ENCODE measurements at places on chromosomes 2 and 18. TPM values are rescaled to one million over a fixed set of nuclear protein-coding genes. Genes with fewer than 3 reads are reported as not detected.
A peak's percentile ranks its signal among the peaks of the same experiment; 100 is the strongest.

Gene GDF7
- 0.25 TPM for total RNA-seq

Gene FKBP7
- total RNA-seq = 3.5 TPM

Gene EVA1A
- 0.87 TPM for total RNA-seq

Gene TUBA3E
- total RNA-seq = not detected

Gene SERPINB10
- not detected for total RNA-seq

Gene TCF7L1
- 2.0 TPM for total RNA-seq

Gene LIPG
- 14.2 TPM for total RNA-seq

Gene C2orf80
- not detected for total RNA-seq

DNA sequence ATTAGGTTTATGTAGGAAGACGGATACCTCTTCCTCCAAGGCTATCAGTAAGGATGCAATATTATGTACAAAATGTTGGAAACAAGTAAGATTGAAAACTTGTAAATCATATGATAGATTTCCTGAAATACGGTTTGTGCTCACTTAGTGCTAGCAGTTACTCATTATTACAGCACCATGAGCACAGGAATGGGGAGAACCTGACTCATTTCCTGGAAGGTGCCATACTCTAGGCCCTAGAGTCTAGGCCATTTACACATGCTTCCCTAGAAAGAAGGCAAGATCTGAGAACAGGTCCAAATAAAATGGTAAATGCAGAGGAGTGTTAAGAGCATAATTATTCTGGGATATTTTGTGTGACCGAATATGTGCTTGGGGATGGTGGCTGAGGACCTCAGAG is 467.7 kb upstream of the CELF4 start:
- no peak for DNase-seq

DNA sequence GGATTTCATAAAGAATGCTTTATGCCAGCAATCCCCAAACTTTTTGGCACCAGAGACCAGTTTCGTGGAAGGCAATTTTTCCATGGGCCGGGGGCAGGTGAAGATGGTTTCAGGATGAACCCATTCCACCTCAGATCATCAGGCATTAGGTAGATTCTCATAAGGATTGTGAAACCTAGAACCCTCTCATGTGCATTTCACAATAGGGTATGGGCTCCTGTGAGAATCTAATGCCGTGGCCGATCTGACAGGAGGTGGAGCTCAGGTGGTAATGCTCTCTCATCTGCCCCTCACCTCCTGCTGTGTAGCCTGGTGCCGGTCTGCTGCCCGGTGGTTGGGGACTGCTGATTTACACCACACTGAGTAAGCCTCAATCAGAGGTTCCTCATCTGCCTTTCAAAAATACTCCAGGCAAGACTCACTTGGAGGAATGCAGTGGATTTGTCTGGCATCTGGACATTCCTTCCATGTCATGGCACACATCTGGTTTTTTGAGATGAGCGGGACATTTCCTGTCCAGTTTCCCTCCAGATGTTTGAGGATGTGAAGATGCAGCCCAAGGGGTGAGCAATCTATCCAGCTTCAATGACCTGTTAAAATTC is 185.8 kb downstream of the VAPA start:
- no peak for DNase-seq

DNA sequence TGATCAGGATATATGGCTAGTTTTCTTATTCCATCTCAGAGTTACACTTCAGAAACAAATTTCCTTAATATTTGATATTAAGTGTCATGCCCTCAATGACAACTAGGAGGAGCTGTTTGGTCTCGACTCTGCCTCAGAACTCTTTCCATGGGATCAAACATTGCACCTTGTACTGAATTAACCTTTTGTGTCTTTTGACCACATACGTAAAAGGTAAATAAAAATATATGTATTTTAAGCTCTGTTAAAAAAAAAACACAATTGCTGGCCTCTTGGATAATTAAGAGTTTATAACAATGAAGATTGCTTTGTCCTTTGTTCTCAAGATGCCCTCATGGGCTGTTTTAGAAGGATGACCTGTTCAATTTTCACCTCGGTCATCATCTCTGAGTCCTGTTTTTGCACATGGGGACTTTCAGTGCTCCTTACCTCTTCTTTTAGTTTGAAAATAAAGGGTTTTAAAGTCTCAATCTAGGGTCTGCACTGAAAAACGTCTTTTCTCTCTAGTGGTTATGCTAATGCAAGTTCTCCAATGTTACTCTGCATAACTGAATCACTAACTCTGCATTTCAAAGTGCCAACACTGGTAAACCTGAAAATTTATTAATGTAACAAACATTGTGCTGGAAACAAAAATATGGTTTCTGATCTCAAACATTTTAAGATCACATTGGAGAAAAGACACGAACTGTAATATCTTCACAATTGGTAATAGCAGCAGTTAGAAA is 18.8 kb upstream of the FN1 start:
- DNase-seq = no peak

- DNase-seq = no peak
Measured at GRCh38 chr2:16855183-16855582, 189.5 kb upstream of the CYRIA start.

DNA sequence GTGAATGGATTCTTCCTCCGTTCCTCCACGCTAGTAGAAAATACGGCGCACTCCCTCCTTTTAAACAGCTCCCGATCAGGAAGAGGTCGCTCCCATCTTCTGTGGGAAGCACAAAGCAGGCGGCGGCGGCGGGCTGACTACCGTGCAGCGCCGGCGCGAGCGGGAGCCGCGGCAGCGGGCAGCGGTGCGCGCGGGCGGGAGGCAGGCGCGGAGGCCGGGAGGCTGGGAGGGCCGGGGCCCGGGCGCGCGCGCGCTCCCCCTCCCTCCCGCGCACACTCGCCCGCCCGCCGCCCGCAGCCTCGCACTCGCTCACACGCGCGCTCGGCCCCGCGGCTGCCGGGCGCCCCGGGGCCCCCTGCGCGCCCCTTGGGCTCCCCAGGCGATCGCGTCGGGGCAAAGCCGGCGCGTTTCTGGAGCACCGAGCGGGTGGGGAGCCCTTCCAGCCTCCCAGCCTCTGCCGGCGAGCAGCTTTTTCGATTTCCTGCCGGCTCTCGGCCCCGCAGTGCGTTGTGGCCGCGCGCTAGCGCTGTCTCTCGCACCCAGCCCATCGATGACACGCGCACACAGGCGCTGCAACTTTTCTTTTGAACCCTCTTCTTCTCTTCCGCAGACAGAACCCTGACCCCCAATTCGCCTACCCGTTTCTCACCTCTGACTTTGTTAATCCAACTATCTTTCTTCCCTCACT is at the start of gene SLC8A1:
Gene SLC8A1, minus strand, starts transcription at position 173 of the 688 bp plus-strand sequence.
- DNase-seq = no peak

DNA sequence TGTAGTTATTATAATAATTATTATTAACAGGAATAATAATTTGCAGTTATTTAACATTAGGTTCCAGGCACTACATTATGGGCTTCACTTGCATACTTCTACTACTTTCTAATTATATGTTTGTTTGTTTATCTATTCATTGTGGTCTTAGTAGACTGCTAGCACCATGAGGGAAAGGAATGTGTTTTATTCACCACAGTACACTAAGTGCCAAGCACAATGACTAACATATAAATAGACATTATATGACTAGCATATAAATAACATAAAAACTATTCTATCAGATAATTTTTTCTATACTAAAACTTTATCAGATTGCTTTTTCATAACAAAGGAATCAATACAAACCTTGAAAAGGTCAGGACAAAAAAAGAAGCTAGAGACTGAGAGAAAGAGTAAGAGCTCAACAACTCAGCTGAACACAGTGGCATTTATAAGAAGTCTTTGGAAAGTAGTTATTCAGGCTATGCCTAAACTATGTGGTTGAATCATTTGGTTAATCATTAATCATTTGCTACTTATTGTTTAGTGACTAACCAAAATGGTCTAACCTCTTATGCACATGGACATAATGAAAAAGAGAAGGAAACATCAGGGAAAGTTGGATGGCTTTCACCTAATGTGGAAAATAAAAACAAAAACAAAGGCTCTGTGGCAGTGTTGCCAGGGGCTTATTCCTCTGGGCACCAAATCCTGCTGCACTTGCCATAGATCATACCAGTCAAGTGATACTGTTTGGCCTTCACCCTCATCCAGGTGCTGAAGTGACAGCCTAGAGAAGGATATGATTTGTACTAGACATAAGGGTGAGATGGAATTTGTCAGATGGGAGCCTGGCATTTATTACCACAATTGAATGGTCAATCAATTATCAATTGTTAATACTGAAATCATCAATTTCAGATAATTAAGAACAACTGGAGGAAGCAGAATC is 174.9 kb downstream of the ETAA1 start:
- DNase-seq = no peak

DNA sequence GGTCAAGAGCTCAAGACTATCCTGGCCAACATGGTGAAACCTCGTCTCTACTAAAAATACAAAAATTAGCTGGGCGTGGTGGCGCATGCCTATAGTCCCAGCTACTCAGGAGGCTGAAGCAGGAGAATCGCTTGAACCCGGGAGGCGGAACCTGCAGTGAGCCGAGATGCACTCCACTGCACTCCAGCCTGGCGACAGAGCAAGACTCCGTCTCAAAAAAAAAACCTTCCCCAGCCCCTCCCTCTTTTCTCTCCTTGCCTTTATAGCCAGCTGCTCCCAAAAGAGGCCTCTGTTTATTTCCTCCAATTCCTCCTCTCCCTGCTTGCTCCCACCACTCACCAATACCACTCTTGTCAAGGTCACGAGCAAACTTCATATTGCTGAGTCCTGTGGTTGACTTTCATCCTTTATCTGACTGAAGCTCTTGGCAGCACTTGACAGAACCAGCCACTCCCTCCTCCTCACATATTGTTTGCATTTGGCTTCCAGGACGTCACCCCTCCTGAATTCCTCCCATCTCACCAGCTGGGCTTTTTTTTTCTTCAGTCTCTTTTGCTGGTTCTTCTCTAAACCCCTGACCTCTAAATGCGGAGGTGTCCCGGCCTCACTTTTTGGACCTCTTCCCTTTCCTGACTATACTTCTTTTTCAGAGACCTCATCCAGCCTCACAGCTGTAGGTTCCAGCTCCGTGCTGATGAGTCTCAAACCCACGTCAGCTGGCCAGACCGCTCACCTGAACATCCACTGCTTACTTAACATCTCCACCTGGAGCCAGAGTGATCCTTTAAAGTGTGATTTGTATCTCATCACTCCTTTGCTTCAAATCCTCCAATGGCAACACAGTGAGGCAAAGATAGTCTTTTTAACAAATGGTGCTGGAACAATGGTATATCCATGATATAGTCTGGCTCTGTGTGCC is 84.6 kb upstream of the CAB39 start:
- no peak for DNase-seq

- DNase-seq = no peak
Measured at GRCh38 chr2:207879536-207879935, 109.8 kb upstream of the FZD5 start.

GRCh38 chr2:219323434-219323833 is 9.1 kb downstream of the RESP18 start:
- no peak for DNase-seq

- no peak for DNase-seq
Measured at GRCh38 chr18:40060562-40060961, 1894.5 kb upstream of the PIK3C3 start.

DNA sequence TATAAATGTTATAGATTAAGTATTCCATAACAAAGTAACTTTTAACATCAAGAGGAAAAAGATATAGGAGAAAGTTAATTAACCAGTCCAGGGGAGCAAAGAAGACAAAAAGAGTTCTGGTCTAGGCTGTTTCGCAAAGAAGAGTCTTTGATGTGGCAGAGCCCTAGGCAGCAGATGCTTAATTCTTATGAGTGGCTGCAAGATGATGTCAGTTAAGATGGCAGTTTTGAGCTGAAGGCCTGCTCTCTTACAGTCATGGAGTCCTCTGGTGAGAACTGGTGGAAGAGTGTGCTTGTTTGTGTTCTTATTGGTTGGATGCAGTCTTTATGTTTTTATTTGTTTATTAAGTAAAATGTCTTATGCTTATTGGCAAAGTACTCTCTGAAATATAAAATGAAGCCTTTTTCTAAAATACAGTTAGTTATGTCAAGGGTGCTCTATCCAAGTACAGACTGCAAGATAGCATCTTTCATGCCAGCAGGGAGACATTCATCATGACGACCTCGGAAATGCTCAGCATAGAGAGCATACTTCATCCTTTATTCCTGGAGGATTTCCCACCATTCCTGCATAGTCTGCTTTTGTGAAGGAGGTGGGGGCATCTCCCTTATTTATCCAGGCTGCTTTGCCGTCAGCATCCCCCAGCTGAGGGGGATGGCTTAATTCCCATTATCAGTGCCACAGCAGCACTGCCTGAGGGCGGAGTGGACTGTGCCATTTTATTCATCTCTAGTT is 38.9 kb upstream of the SERPINE2 start:
- DNase-seq = no peak

DNA sequence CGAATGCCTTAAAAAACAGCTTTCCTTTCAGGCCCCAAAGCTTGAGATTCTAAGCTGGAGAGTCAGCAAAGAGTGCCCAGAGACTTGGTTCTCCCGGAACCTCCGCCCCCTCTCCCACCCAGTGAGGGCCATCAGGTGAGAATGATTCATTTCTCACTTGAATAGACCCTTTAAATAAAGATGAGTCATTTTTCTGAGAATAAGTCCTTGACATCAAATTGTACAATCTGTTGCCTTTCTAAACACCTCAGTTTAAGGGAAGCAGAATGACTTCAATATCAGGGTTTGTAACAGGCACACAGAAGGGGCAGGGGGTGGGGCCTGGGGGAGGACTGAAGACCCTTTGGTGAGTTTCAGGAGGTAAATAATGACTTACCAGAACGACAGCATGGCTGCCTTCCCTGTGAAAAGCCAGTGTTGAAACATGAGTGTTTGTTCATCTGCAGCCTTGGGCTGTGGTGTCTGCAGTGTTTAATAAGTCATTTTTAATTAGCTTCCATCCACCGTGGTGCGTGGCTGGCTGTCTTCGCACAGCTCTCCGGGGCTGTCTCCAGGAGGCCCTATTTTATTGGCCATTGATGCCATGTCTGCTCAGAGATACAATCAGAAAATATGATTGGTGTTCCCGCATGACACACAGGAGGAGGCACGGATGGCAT is 134.9 kb upstream of the ZNF236 start:
- no peak for DNase-seq

- no peak for DNase-seq
Measured at GRCh38 chr2:24231461-24231881, 56.6 kb downstream of the FAM228A start.

GRCh38 chr2:163735685-163736432 is at the start of gene FIGN:
Gene FIGN, minus strand, starts transcription at chr2:163736008. Its CDS starts 1,081 bp downstream, at chr2:163734927.
- peak; percentile 44 for DNase-seq

- DNase-seq = no peak
Measured at GRCh38 chr2:206797376-206797775, 32.0 kb downstream of the FASTKD2 start.

DNA sequence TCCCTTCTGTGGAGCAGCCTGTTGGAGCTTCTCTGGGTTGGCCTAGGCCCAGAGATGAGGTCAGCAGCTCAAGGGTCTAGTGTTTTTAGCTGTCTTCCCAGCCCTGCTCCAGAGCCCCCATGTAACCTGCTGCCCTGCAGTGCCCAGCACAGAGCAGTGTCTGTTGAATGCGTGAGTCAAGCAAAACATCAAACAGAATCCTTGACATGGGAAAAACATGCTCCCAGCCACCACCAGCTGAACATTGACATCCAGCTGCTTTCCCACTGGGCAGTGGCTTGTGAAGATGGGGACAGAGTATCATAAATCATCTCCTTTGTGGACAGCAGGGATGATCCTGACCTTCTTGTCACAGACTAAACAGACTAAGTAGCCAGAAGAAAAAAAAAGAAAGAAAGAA is 22.6 kb downstream of the IMPA2 start:
- DNase-seq = no peak

All from left colon (tissue), 2 donors.